CD4-positive, alpha-beta T cell treated with Interleukin-15 for 1 hour (primary cell): ENCODE measurements at places on chromosomes 2 and 18.

DNA sequence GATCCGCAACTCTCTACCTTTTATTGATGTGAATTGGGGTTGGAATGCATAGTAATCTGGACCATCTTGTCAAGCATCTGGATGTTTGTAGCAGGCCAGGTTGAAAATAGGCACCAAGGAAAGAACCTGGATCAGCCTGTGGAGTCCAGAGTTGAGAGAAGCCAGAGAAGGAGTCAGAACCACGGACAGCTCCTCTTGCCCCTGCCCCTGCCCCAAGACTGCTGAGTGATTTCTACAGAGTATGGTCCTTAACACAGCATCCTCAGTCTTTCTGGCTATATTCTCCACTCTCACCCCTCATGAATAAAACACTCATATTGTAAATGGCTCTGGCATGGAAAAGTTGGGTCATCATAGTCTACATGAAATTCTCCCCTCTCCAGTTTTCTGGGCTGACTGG lies 154.6 kb downstream of the LOXHD1 start:
- no peak for DNase-seq

DNA sequence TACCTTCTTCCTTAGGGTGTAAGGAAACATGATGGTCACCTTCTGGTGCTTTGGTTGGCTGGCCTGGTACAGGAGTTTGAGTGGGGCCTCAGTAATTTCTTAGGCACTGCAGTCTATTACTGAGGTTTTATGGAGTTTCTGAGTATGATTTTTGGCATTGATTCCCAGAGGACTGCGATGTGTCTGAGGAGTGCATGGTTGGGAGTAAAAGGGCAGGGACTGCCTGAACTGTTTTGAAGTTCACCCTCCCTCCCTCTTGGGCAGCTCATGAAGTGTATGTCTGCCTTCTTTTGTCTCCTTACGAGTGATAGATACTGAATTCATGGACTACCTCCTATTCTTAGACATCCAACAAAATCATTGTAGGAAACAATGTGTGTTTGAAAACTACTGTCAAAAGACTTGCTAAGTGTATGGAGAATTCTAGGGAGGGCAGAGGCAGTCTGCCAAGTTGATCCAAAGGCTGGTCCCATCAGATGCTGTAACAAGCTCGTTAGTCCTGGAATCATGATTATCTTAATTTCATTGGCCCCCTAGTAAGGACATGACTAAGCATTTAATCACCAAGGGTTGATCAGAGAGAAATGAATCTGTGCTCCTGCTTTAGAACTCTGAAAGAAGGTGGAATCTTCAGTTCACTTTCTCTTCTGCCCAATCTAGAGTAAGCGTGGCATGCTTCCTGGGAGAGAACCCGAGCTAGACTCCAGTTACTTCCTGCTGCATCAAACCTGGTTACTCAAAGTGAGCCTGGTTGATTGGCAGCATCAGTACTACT lies 26.5 kb downstream of the LYPD6B start:
- no peak for DNase-seq

- DNase-seq: no peak
Measured at GRCh38 chr2:26922405-26923188, 47.8 kb upstream of the MAPRE3 start.

DNA sequence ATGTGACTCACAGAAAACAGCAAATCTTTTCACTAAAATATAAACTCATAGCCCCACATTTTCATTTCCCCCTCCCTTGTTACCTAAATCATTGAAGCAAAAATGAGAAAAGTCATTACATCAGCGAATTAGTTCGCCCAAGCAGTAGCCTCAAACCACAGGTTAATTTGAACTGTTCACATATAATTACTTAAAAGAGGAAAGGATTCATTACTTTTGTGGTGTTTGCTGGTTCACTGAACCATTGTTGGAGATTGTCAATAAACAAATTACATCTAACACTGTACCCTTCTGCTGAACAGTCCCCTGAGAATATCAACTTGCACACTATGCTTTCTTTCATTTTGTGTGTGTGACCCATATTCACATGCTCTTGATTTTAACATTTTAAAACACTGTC lies 238.7 kb downstream of the ERBB4 start:
- DNase-seq: no peak

DNA sequence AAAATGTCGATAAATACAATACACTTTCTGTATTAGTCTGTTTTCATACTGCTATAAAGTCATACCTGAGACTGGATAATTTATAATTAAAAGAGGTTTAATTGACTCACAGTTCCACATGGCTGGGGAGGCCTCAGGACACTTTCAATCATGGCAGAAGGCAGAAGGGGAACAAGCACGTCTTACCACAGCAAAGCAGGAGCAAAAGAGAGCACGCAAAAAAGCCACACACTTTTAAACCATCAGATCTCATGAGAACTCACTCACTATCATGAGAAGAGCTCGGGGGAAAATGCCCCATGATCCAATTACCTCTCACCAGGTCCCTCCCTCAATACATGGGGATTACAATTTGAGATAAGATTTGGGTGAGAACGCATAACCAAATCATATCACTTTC lies 256.7 kb downstream of the ANAPC1 start:
- no peak for DNase-seq

- no peak for DNase-seq
Measured at GRCh38 chr18:49681387-49681786, 119.5 kb downstream of the LIPG start.

- DNase-seq: no peak
Measured at GRCh38 chr2:74191596-74192380, 6.6 kb upstream of the MTHFD2 start.

DNA sequence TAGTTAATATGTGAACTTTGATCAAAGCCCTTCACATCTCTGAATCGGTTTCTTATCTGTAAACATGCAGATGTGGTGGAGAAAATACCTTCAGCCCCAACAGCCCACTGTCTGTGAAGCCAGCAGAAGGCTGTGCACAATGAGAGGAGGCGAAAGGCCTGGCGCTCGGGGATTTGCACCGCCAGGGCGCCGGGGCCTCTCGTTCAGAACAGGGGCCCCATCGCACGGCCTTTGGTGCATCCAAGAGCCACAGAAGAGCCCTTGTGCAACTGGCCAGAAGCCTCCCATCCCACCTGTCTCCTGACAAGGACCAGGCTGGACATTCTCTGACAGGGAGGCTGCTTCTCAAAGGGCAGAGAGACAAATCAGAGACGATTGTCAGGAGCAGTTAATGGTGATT lies 407.2 kb upstream of the MYT1L start:
- DNase-seq: no peak

GRCh38 chr18:48885924-48886400 lies 64.8 kb downstream of the SMAD7 start:
- no peak for DNase-seq

DNA sequence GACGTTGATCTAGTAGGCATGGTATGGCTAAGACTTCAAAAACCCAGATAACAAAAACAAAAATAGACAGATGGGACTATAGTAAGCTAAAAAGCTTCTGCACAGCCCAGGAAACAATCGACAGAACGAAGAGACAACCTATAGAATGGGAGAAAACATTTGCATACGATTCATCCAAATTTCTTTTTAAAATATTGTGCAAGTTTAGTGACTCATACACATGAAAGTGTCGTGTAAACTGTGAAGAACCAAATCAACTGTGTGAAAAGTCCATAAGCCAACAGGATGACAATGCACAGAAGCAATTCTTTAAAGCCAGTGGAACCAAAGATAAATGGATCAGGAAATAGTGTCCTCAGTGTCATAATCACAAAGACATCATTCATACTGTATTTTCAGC lies 671.1 kb downstream of the RNF144A start:
- no peak for DNase-seq

- no peak for DNase-seq
Measured at GRCh38 chr2:206520450-206520849, 77.1 kb downstream of the ADAM23 start.

GRCh38 chr2:71001592-71001927 lies 6.9 kb upstream of the TEX261 start:
- DNase-seq: no peak

DNA sequence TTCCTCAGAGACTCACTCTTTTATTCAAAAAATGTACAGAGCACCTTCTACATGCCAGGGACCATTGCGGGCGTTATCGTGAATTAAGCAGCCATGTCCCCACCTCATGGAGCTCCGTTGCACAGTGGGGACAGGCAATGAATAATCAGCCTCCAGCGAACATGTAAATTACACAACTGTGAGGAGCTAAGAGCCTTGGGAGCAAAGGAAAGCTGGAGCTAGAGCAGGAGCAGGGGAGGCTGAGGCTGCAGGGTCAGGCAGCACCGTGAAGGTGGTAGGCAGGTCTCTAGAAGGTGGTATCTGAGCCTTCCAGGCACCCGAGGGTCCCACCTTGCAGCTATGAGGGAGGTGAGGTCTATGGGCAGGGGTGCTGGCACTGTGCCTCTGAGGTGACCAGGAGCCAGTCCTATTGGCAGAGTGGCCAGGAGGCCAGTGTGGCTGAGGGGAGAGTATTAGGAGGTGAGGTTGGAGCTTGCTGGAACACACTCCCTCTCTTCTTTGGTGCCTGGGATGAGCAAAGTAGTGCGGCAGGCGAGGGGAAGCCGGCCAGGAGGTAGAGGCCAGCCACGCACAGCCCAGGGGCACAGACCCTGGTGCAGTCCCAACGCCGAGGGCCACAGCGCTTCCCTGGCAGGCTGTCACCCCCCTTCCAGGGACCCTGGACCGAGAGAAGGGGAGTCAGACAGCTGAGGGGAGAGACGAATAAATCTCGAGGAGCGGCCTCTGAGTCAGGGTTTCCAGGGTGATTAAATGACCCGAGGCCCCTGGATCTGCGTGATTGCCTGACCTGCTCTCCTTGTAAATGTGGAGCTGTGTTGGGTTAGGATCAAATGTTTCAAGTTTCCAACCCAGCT lies 167.3 kb downstream of the SEPTIN10 start:
- no peak for DNase-seq

DNA sequence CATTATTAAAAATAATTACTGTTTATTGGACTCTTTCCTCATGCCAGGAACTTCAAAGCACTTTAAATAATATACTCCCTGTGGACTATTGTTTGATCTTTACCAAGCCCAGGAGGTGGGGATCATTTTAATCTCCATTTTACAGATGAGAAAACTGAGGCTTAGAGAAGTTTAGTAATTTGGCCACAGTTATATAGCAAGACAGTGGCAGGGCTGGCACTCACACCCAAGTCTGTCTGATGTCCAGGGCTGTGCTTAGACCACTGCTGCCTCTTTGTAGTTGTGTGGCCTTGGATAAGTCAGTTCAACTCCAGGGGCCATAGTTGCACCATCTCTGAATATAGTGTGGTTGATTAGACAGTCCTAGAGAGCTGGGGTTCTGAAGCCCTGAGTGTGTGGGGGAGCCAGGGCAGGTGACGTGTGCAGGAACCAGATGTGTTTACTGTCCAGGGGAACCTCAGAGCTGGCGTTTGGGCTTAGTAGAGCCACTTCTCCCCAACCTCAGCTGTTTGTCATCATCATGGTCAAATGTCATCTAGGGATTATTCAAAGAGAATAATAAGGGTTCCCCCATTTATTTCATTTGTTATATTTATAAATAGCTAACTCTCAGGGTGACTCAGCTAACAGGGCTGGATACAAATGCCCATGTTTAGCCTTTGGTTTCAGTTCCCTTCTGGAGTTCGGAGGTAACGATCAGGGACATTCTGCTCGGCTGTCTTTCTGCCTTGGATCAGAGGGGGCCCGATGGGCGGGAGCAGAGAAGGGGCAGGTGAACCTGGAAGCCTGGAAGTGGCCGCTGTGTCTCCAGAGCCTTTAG lies 68.0 kb downstream of the BOLA3 start:
- DNase-seq: no peak

- no peak for DNase-seq
Measured at GRCh38 chr2:27446057-27446456, 3.9 kb downstream of the KRTCAP3 start.

DNA sequence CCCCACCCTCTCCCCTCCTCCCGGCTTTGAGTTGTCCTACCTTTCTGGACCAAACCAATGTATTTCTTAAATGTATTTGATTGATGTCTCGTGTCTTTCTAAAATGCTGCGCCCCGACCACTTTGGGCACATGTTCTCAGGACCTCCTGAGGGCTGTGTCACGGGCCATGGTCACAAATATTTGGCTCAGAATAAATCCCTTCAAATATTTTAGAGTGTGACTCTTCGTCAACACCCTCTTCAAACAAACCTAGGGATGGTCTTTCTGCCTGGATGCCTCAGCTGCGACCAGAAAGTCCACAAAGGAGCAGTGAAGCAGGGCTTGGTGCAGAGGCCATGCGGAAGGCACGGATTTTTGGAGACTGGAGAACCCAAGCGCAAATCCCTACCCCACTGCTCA lies 1.1 kb upstream of the SLC35F6 start:
- DNase-seq: no peak

DNA sequence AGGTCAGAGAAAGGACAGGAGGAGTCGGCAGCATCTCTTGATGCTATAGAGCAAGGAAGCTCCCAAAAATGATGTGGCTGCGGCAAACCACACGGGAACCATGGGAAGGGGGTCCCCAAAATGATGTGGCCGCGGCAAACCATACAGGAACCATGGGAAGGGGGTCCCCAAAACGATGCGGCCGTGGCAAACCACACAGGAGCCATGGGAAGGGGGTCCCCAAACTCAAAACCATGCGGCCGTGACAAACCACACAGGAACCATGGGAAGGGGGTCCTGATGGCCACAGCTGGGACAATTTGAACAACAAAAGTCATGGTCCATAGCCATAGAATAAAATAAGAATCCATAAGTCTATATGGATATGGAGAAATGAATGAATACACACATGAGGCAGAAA lies 58.4 kb upstream of the GLI2 start:
- no peak for DNase-seq

DNA sequence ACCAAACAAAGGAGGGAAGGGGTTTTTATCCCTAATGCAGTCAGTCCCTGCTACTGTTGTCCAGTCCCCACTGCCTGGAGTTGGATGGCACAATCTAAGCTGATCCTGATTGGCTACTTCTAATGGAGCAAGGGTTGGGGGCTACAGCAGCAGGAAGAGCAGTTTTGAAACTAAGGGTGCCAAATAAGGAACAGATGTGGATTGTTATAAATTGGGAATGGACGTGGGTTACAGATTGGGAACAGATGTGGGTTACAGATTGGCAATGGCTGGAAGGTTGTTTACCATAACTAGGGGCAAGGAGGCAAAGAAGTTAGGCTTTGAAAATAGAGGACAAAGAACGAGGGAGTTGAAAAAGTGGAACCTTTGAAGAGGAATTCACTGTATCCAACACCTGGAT lies 16.0 kb upstream of the PROM2 start:
- DNase-seq: no peak

GRCh38 chr18:34280653-34281052 lies 55.9 kb upstream of the NOL4 start:
- no peak for DNase-seq
